ENCODE measurements at places on chromosomes 6 and 20.
A peak's percentile ranks its signal among the peaks of the same experiment; 100 is the strongest.

DNA sequence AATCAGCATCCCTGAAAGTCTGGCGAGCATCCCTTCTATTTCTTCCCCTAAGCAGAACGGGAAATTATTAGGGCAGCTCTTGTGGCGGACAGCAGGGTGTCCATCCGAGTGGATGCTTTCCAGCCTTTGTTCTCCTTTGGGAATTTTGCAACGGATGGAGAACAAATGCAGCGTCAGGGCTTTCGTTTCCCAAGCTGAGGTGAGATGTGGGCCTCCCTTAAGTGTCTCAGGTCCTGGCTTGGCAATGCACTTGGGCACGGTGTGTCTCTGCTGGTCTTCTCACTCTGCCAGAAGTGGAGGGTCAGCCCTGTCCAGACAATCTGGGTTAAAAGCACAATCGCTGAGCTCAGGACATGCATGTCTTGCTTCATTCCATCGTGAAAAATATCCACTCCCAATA is 43.5 kb downstream of the FOXA2 start:
- no peak for DNase-seq

DNA sequence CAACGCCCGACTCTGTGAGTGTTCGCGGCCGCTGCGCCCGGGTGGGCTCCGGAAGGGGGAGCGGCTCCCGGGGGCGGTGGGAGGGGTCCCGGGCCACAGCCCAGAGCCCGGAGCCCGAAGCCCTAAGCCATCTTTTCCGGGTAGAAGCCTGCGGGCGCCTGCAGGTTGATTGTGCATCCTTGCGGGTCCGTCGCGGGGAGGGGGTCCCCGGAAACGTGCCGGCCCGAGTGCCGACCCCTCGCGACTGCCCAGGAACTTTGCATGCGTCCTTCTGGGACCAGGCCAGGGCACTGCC is 413 bp downstream of the PTPRA start:
- DNase-seq: no peak

GRCh38 chr6:90098001-90098531 is 198.6 kb downstream of the BACH2 start:
- peak; percentile 15 for DNase-seq

GRCh38 chr20:18056174-18057100 is 1.3 kb downstream of the OVOL2 start:
- no peak for DNase-seq

DNA sequence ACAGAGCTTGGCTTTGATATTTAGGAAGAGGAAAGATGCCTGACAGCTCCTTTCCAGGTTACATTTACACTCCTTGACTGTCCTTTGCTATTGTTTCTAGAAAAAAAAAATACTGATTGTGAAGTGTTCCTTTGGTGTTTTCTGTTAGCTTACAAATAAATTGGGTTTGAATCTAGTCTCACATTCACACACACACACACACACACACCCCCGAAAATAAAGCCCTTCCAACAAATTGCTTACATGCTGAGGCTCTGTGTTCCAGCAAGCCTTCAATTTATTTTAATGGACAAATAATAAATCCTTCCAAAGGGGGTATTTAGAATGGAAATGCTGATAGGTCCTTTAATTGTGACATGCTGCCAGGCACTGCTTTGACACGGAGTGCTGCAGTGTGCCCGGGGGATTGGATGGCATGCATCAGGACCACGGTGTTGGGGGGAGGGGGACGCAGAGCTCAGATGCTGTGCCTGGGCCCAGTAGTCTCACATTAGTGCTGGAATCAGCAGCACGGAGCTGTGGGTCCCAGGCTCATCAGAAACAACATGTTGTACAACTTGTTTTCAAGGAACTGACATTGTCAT is 199.9 kb downstream of the CD83 start:
- DNase-seq: no peak

DNA sequence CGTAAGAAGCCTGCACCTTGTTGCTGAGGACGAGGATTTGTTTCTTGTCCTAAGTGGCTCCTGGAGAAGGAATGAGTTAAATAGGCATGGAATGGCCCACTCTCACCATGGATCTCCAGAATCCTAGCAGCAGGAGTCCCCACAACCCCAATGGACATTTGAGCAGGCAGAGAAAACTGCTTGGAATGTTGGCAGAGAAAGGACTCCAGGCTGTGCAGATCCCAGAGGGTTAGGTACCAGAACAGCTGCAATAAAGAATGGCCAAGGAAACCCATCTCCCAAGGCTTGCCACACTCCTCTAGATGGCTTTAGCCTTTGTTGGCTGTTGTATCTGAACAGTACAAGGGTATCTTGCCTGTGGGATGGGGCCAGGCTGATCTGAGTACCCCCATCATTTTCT is 1415.7 kb upstream of the ADGRB3 start:
- no peak for DNase-seq

- peak; percentile 29 for DNase-seq
Measured at GRCh38 chr20:48620507-48621375, 207.1 kb downstream of the PREX1 start.

GRCh38 chr6:41713159-41713649 is 22.2 kb downstream of the TFEB start:
- DNase-seq: no peak

DNA sequence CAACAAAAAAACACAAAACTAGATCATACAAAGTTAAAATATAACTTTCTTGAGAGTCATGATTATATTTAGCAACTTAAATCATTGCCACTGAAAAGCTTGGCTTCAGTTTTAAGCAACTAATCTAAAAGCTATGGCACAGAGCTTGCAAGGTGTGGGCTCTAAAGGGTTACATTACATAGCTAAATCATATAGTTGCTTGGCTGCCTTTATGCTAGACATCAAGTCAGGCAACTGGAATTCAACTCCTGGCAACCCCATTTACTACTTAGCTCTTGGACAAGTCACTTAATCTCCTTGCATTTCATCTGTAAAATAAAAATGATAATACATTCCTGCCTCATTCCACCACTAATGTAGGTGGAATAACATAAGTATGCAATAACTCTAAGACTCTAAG is 40.9 kb upstream of the GCM1 start:
- DNase-seq: no peak

GRCh38 chr6:155595284-155595683 is 139.6 kb upstream of the NOX3 start:
- no peak for DNase-seq

DNA sequence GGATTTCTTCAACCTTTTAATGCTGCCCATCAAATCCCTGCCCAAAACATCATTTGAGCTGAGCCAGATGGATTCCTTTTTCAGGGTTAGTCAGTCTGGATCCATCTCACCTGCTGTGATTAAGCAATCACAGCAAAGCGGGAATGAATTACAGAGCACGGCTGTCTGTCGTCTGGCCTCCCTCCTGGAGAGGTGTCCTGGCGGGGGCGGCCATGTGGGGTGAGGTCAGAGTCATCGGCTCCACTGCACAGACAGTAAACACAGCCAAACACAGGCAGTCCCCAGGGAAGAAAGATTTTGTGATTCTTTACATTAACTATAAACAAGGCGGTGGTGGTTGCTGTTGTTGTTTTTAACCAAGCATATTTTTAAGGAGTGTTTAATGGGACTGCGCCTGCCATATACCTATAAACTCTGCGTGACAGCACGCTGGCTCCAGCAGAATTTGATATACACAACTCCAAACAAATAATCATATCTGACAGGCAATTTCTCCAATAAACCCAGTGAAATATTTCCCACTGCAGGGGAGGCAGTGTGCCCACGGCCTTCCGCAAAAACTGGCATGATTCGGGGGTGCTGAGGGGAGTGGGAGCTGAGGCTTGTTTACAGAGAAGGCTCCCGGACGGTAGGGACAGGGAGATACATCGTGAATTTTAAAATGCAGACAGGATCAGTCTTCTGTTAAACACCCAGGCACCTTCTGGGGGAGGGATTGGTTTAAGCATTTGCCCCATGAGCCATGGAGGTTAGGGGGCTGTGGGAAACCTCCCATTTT is 232.0 kb upstream of the PMEPA1 start:
- DNase-seq: no peak

DNA sequence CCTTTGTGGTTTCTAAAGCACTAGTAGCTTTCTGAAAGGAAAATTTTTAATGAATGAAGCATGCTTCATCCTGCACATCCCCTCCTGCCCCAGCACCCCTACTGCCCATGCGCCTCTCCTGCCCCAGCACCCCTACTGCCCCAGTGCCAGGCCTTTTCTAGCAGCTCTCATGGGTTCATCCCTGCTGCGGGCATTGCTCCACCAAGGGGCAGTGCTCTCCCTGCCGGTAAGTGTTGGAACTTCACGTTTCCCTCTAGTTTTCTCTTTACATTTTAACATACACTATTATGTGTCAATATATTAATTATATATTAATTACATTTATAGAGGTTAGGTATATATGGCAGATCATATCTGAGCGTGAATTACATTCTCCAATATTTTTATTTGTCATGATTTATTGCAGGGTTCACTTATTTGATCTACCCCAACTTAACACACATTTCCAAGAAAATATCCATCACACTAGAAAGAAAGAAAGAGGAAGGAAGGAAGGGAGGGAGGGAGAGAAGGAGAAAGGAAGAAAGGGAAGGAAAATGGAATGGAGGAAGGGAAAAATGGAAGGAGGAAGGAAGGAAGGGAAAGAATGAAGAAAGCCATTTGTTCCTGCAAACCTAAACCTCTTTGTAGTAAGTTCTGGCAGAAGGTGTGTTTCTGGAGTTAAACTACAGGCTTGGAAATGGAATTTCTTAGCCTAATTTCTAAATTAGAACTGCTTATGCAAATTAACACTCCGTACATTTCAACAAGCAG is 46.8 kb downstream of the CEP43 start:
- DNase-seq: no peak

DNA sequence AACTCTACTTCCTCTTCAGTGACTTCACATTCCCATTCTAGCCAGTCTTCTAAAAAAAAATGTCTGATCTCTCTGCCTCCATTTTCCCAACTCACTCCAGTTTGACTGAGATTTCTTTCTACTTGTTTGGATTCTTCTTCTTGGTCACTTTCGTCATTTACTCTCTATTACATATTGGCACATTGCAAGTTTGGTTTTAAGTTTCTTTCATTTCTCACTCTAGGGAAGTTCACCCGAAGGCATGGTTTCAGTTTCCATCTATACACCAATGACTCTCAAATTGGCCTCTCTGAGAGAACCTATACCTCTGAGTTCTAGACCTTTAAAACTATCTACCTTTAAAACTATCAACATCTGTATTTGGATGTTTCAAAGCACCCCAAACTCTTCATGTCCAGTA is 51.3 kb downstream of the CD109 start:
- DNase-seq: no peak

DNA sequence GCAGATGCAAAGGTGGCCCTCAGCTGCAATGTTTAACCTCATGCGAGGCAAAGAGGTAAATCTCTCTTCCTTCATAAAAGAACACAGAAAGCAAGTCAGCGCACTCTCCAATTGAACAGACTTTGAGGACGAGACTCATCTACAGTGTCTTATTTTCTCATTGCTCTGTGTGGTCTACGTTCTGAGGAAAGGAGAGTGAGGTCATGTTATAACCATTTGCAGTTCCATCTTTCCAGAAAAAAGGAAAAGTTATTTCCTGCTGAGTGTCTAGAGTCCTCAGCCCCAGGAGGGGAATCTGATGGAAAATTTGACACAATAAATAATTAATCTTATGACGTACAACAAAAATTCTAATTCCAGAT is 35.6 kb upstream of the THBS2 start:
- no peak for DNase-seq

DNA sequence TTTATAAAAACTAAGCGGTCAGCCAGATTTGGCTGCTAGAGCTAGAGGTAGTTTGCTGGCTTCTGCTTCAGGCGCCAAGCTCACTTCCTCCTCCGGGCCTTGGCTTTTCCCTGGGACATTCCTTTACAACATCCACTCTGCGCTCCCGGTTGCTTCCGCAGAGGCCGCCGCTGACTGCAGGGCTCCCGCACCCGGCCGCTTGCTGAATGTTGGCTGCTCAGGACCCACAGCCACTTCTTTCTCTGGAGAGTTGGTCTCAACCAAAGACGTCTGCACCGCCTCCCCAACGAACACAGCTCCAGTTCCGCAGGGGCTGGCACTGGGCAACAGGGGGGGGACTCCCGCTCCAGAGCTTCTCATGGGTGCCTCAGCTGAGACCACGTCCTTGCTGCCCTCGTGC is 282.8 kb downstream of the TFAP2C start:
- no peak for DNase-seq

- DNase-seq: no peak
Measured at GRCh38 chr6:108142240-108142639, 23.6 kb upstream of the NR2E1 start.

GRCh38 chr6:110885526-110885925 is 10.9 kb downstream of the AMD1 start:
- no peak for DNase-seq
